Stimulated activated CD8-positive, alpha-beta memory T cell treated with anti-CD3 and anti-CD28 coated beads, Interleukin-15, amount 100 ng/mL, for 4 hours (primary cell): ENCODE measurements at places on chromosomes 2 and 18.

- DNase-seq, result no peak
Observed at GRCh38 chr2:26459991-26460612, 17.8 kb downstream of the OTOF start.

GRCh38 chr2:227117852-227118251, 46.2 kb downstream of the COL4A4 start:
- DNase-seq, result no peak

DNA sequence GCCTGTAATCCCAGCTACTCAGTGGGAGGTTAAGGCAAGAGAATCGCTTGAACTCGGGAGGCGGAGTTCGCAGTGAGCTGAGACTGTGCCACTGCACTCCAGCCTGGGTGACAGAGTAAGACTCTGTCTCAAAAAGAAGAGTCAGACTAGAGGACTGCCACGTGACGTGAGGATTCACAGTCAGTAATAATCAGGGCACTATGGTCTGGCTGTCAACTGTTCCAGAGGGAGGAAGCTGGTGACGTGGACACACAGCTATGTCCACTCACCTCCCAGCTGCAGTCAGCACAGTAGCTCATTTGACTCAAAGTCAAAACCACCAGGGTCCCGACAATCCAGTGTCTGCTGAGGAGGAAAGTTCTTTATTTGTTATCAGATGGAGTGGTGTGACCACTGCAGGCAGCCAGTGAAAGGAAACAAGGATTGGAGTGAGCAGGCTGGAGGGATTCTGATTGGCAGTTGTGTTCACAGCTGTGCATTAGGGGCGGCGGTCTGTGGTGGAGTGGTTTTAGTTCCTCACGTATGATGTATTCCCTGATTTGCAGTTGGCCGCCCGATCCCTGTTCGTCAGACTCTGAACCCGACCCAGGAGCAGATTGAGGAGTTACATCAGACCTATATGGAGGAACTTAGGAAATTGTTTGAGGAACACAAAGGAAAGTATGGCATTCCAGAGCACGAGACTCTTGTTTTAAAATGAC, 37.9 kb downstream of the MOGAT1 start:
- DNase-seq, result no peak

DNA sequence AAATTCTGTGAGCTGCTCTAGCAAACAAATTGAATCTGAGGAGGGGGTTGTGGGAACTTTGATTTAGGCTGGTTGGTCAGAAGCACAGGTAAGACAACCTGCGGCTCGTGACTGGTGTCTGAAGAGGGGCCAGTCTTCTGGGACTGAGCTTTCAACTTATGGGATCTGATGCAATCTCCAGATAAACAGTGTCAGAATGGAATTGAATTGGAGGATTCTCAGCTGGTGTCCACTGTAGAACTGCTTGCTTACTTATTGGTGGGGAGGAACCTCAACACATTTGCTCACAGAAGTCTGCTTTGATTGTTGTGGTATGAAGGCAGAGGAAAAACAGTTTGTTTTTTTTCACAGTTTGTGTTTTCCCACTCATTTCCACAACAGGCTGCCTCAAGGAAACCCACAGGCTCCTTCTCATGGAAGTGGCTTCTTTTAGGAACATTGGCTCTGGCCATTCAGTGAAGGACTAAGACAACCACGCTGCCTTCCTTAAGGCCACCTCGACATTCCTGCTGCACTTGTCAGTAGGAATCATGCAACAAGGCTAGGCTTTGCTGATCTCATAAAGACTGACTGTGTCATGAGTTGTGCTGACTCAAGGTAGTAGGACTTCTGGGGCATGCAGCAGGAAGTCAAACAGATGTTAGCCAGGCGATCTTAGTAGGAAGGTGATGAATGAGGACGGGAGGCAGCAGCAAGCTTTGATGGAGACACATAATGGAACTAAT, 104.7 kb downstream of the TSN start:
- no peak for DNase-seq

DNA sequence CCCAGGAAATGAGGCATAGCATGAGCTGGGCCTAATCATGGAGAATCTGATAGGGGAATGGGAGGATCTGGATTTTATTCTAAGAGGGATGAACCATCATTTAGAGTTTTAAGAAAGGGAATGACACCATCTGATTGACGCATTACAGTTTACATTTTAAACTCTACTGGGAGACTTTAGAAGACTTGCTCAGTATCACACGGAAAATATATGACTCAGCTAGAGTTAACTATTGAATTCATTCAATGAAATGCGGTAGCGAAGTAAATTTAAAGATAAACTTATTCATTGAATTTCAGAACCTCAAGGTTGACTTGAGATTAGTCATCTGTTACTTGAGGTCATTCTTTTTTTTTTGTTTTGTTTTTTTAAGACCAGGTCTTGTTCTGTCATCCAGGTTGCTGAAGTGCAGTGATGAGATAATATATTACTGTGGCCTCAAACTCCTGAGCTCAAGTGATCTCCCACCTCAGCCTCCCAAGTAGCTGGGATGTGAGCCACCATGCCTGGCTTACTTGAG, 25.0 kb downstream of the MC4R start:
- no peak for DNase-seq

DNA sequence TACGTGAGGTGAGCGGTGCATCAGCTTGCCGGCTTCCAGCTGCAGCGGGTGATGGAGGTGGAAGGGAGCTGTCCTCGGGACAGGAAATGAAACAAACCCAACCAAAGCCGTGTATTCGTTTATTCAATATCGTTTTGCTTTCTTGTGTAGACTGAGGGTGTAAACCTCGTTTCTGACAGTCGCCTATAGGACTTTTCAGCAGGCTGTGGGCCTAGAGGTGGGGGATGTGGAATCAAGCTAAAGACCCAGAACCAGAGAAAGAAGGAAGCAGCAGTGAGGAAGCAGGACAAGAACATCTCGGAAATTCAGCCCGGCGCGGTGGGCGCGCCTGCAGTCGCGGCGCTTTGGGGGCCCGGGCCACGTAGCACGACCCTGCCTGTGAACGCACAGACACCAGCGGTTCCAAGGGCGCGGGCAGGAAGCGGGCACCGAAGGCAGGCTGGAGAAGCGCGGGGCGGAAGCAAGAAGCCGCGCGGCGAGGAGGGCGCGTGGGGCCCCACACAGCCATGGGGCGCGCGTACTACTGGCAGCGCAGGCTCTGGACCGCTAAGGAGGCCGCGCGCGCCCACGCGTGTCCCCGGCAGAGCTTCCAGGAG, 755 bp upstream of the ATP9B start:
- no peak for DNase-seq
